ENCODE measurements at places on chromosomes 2 and 18. TPM values are rescaled to one million over a fixed set of nuclear protein-coding genes. Genes with fewer than 3 reads are reported as not detected.

- no peaks in the 10 kb centered on the region for H3K4me1 ChIP-seq
- DNase-seq = no peak
- H3K27me3 ChIP-seq = no peaks in the 10 kb centered on the region
Measured at GRCh38 chr18:3422905-3423304, 27.1 kb upstream of the TGIF1 start.

GRCh38 chr2:229429589-229429988, 158.5 kb upstream of the PID1 start:
- no peaks in the 10 kb centered on the region for H3K27me3 ChIP-seq
- no peak overlapping the region for H3K27ac ChIP-seq
- H3K36me3 ChIP-seq = no peaks in the 10 kb centered on the region
- H3K4me3 ChIP-seq = no peak overlapping the region

DNA sequence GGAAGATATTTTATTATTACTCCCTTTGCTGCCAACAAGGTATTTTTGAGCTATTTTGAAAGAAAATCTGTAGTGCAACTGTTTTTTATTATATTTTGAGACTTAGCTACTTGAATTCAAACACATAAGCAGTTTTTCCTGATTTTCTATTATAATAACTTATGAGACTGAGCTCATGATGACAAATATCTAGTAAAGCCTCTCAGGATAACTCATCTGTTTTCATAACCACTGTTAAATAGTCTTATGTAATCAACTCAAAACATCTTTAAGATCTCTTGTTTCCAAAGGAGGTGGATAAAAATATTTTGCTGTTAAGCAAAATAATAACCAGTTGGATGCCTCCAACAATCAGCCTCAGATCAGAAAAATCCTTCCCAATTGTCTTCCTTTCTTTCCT, 21.9 kb upstream of the PPP1CB start:
- no peak overlapping the region for H3K27ac ChIP-seq
- no peaks in the 10 kb centered on the region for H3K36me3 ChIP-seq
- no peaks in the 10 kb centered on the region for H3K4me1 ChIP-seq
- H3K4me3 ChIP-seq = no peak overlapping the region
- no peaks in the 10 kb centered on the region for H3K27me3 ChIP-seq

DNA sequence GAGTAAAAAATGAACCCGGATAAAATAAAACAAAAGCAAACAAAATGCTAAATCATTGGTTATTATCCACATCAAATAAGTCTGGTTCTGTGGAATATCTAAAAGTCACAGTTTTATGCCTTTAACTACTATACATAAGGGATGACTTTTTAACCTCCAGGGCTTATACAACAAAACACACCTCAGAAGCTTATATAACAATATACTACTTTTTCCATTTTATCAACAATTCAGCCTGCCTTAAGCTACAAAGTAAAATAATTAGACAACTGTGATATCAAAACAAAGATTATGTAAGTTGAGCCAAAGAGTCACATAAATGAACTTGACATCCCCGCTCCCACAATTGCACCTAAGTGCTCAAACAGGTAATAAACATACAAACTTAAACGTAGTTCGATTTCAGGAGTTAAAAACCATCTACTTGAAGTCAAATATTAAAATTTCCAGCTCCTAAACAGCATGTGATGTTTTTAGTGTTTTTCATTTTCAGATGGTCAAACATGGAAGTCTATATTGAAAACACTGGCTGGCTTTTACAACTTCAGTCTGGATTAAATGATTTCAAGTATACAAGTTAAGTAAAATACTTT, 54.7 kb downstream of the ATIC start:
- H3K27ac ChIP-seq = no peak overlapping the region
- no peaks in the 10 kb centered on the region for H3K27me3 ChIP-seq
- no peak for DNase-seq
- H3K4me3 ChIP-seq = no peak overlapping the region
- peaks cover 100% of the 10 kb centered on the region for H3K36me3 ChIP-seq
- no peaks in the 10 kb centered on the region for H3K4me1 ChIP-seq

DNA sequence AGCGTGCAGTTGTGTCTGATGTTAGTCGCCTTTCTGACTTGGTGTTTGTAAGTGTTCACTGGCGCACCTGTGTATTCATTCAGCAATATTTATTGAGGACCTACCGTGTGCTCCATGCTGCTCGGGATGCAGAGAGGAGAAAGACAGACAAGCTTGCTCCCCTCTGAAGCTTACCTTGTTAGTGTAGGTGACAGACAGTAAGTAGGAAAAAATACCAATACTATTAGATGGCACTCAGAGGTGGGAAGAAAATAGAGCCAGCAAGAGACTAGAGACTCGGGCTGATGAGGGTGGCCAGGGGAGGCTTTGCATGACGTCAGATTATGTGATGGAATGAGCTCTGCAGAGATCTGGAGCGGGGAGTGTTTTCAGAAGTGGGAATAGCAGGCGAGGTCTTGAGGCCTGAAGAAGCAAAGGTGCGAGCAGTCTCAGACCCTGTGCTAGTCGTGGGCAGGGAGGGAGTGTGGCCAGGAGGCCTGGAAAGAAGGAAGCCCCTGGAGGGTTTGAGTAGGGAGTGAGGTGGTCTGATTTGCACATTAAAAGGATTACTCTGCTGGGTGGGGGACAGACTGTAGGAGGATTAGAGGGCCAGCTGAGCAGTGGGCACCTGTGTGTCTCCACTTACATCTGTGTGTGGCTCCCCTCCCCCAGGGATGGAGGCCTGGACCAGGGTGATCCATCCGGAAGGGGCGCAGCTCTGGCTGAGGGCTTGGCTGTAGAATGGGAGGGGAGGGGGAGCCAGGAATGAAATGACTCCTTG, 11.8 kb downstream of the MTCL1 start:
- no peaks in the 10 kb centered on the region for H3K36me3 ChIP-seq
- H3K27me3 ChIP-seq = no peaks in the 10 kb centered on the region
- no peak overlapping the region for H3K27ac ChIP-seq
- H3K4me1 ChIP-seq = no peaks in the 10 kb centered on the region
- no peak overlapping the region for H3K4me3 ChIP-seq
- DNase-seq = no peak

GRCh38 chr2:19214682-19215391, 143.6 kb downstream of the OSR1 start:
- no peak overlapping the region for H3K4me3 ChIP-seq
- DNase-seq = no peak
- no peaks in the 10 kb centered on the region for H3K36me3 ChIP-seq
- H3K27me3 ChIP-seq = no peaks in the 10 kb centered on the region
- no peaks in the 10 kb centered on the region for H3K4me1 ChIP-seq

- no peaks in the 10 kb centered on the region for H3K27me3 ChIP-seq
- no peak for DNase-seq
- no peaks in the 10 kb centered on the region for H3K4me1 ChIP-seq
- H3K27ac ChIP-seq = no peak overlapping the region
- no peaks in the 10 kb centered on the region for H3K36me3 ChIP-seq
Measured at GRCh38 chr2:103288696-103289095, 526.9 kb downstream of the TMEM182 start.

- no peak for DNase-seq
- no peak overlapping the region for H3K27ac ChIP-seq
- no peak overlapping the region for H3K4me3 ChIP-seq
- H3K4me1 ChIP-seq = no peaks in the 10 kb centered on the region
- peaks cover 38% of the 10 kb centered on the region for H3K27me3 ChIP-seq
- no peaks in the 10 kb centered on the region for H3K36me3 ChIP-seq
Measured at GRCh38 chr18:5891854-5892215, 3.5 kb downstream of the TMEM200C start.

- H3K4me3 ChIP-seq = no peak overlapping the region
- H3K36me3 ChIP-seq = no peaks in the 10 kb centered on the region
- no peaks in the 10 kb centered on the region for H3K4me1 ChIP-seq
- no peak for DNase-seq
- no peak overlapping the region for H3K27ac ChIP-seq
- no peaks in the 10 kb centered on the region for H3K27me3 ChIP-seq
Measured at GRCh38 chr18:67359873-67360838, 156.4 kb downstream of the DSEL start.

DNA sequence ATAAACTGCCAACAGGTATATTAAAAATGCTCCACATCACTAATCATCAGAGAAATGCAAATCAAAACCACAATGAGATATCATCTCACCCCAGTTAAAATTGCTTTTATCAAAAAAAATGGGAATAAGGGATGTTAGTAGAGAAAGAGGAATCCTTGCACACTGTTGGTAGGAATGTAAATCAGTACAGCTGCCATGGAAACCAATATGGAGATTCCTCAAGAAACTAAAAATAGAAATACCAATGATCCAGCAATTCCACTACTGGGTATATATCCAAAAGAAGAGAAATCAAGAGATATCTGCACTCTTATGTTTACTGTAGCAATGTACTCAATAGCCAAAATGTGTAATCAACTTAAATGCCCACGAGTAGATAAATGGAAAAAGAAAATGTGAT, 40.6 kb downstream of the ZRANB3 start:
- H3K27me3 ChIP-seq = no peaks in the 10 kb centered on the region
- H3K36me3 ChIP-seq = no peaks in the 10 kb centered on the region
- DNase-seq = no peak
- no peak overlapping the region for H3K4me3 ChIP-seq
- no peak overlapping the region for H3K27ac ChIP-seq
- H3K4me1 ChIP-seq = no peaks in the 10 kb centered on the region

- H3K27ac ChIP-seq = no peak overlapping the region
- H3K4me1 ChIP-seq = no peaks in the 10 kb centered on the region
- no peaks in the 10 kb centered on the region for H3K27me3 ChIP-seq
- no peak overlapping the region for H3K4me3 ChIP-seq
- no peak for DNase-seq
- no peaks in the 10 kb centered on the region for H3K36me3 ChIP-seq
Measured at GRCh38 chr2:37350034-37350433, 5.6 kb downstream of the QPCT start.

DNA sequence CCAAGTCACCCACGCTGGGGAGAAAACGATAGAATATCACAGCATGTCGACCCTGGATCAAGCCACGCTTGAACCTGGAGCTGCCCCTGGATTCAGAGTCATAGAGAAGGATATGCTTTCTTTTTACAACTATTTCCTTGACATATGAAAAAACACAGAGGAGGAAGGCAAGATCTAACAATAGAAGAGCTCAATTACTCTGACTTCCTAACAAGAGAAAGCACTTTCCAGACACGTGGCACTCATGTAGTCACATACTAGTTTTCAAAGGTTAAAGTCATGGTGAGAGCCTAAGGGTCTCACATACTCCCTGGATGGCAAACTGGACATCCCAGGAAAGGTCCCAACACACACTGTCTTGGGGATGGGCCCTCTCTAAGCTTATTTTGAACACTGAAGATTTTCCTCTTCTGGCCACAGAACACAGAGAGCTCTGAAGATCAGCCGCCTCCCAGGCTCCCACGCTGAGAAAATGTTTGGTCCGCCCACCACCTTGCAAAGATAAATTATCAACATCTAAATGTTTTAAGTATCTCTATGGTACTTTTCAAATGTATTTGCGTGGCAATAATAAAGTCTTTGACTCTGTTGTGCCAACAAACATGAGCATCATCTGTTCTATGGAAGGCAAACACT, 4.9 kb downstream of the PXDN start:
- H3K4me1 ChIP-seq = no peaks in the 10 kb centered on the region
- H3K27ac ChIP-seq = no peak overlapping the region
- no peak for DNase-seq
- H3K36me3 ChIP-seq = no peaks in the 10 kb centered on the region
- H3K4me3 ChIP-seq = no peak overlapping the region

DNA sequence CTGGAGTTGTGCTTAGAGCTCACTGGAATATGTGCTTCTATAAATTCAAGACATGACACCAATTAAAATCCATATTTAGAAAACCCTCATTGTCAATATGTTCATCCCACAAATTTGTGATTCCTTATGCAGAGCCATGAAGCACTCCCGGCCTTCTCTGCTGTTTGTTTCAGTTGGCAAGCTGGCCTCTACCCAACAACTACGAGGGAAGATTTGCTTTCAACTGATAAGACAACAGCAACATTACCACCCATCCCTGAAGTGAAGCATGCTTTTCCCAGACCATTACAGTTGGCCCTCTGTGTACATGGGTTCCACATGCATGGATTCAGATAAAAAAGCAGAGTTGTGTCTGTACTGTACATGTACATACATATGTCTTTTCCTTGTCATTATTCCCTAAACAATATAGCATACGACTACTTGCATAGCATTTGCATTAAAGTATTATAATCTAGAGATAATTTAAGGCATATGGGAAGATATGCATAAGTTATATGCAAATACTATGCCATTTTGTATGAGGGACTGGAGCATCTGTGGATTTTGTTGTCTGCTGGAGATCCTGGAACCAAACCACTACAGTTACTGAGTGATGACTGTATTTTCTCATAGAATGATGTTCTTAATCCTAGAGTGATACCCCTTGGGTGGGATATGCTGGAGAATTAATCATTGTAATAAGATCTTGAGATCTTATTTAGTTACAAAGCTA, 77.6 kb upstream of the MC2R start:
- H3K27me3 ChIP-seq = no peaks in the 10 kb centered on the region
- no peak for DNase-seq
- H3K4me1 ChIP-seq = no peaks in the 10 kb centered on the region

The NDC80 gene
- not detected for total RNA-seq

The KLHL29 gene
- 1.2 TPM for total RNA-seq

DNA sequence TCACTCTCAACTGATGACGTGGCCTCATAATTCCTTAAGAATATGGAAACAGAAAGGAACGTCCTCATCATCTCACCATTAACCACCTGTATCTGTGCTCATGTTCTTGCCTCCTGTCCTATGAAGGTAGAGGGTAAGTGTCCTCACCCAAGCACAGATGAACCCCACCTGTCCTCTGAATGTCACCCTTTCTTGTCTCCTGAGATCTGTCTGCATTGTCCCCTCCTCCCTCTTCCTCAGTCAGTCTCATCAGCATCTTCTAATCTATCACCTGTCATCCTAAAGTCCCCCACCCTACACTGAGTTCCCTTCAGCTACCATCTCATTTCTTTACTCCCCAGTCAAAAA, 39.4 kb upstream of the LPIN2 start:
- no peaks in the 10 kb centered on the region for H3K27me3 ChIP-seq
- DNase-seq = no peak
- no peak overlapping the region for H3K4me3 ChIP-seq
- H3K36me3 ChIP-seq = no peaks in the 10 kb centered on the region
- H3K4me1 ChIP-seq = peaks cover 11% of the 10 kb centered on the region

- no peaks in the 10 kb centered on the region for H3K36me3 ChIP-seq
- no peak for DNase-seq
- no peak overlapping the region for H3K27ac ChIP-seq
- no peak overlapping the region for H3K4me3 ChIP-seq
- H3K27me3 ChIP-seq = no peaks in the 10 kb centered on the region
- H3K4me1 ChIP-seq = no peaks in the 10 kb centered on the region
Measured at GRCh38 chr2:2764001-2764355, 432.9 kb upstream of the MYT1L start.

- peak; percentile 57 for DNase-seq
- H3K27me3 ChIP-seq = peaks cover 3% of the 10 kb centered on the region
- no peaks in the 10 kb centered on the region for H3K36me3 ChIP-seq
- H3K27ac ChIP-seq = no peak overlapping the region
- H3K4me1 ChIP-seq = no peaks in the 10 kb centered on the region
- peak overlapping the region; percentile 49 for H3K4me3 ChIP-seq
Measured at GRCh38 chr2:221571551-221572218, 419 bp downstream of the EPHA4 start.
